Kidney (tissue), 22 donors: ENCODE measurements at places on chromosomes 6 and 20. TPM values are rescaled to one million over a fixed set of nuclear protein-coding genes. Genes with fewer than 3 reads are reported as not detected.

- no peak overlapping the region for H3K4me3 ChIP-seq
- H3K4me1 ChIP-seq = no peaks in the 10 kb centered on the region
- no peaks in the 10 kb centered on the region for H3K36me3 ChIP-seq
- H3K27me3 ChIP-seq = no peaks in the 10 kb centered on the region
- DNase-seq = no peak
- no peak overlapping the region for H3K27ac ChIP-seq
Measured at GRCh38 chr20:44026647-44027342, 112.1 kb downstream of the TOX2 start.

- no peak for DNase-seq
- no peaks in the 10 kb centered on the region for H3K36me3 ChIP-seq
- H3K27me3 ChIP-seq = no peaks in the 10 kb centered on the region
- H3K27ac ChIP-seq = no peak overlapping the region
- no peak overlapping the region for H3K4me3 ChIP-seq
Measured at GRCh38 chr20:35235881-35236280, 9.4 kb downstream of the MMP24 start.

- no peak overlapping the region for H3K27ac ChIP-seq
- no peaks in the 10 kb centered on the region for H3K36me3 ChIP-seq
- no peak for DNase-seq
- peaks cover 2% of the 10 kb centered on the region for H3K27me3 ChIP-seq
- no peaks in the 10 kb centered on the region for H3K4me1 ChIP-seq
Measured at GRCh38 chr6:28618898-28619555, 93.3 kb downstream of the GPX5 start.

- peak overlapping the region; percentile 55 for H3K27ac ChIP-seq
- no peaks in the 10 kb centered on the region for H3K36me3 ChIP-seq
- peaks cover 22% of the 10 kb centered on the region for H3K4me1 ChIP-seq
- peak overlapping the region; percentile 75 for H3K4me3 ChIP-seq
- no peak for DNase-seq
- no peaks in the 10 kb centered on the region for H3K27me3 ChIP-seq
Measured at GRCh38 chr6:142820338-142821051, 124.5 kb downstream of the HIVEP2 start.

DNA sequence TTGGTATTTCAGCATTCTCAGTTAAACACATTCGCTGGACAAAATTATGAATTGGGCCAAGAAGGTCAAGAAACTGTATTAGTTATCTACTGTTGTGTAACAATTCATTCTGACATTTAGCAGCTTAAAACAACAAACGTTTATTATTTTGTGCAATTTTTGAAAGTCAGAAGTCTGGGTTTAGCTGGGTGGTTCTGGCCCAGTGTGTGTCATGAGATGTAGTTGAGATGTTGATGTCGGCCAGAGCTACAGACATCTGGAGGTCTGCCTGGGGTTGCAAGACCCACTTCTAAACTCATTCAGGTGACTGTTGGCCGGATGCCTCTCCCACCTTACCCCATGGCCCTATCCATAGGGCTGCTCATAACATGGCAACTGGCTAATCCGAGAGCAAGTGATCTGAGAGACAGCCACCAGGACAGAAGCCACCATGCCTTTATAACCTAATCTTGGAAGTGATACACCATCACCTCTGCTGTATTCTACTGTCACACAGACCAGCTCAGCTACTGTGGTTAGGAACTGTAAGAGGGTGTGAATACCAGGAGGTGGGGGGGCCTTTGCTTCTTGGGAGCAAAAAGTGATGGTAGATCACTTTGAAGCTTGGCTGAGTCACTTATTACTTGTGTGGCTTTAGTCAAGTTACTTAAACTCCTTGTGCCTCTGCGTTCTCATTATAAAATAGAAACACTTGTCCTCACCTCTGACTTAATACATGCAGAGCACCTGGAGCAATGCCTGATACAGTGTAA lies 217.0 kb upstream of the MYLIP start:
- no peak overlapping the region for H3K4me3 ChIP-seq
- H3K4me1 ChIP-seq = no peaks in the 10 kb centered on the region
- DNase-seq = no peak
- H3K27me3 ChIP-seq = no peaks in the 10 kb centered on the region
- no peaks in the 10 kb centered on the region for H3K36me3 ChIP-seq
- H3K27ac ChIP-seq = no peak overlapping the region

DNA sequence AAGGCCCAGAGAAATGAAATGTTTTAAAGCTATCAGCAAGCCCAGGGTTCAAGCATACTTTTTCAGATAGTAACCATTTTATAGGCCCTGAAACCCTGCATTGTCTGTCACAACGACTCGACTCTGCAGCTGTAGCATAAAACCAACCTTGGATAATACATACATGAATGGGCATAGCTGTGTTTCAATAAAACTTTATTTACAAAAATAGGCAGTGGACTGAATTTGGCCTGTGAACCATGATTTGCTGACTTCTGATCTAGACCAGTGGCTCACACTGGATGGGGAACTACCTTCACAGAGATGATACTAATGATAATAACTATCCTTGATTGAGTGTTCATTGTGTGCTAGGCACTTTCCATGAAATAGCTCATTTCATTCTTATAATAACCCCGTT lies 97.3 kb upstream of the ZNFX1 start:
- no peaks in the 10 kb centered on the region for H3K4me1 ChIP-seq
- H3K27ac ChIP-seq = no peak overlapping the region

DNA sequence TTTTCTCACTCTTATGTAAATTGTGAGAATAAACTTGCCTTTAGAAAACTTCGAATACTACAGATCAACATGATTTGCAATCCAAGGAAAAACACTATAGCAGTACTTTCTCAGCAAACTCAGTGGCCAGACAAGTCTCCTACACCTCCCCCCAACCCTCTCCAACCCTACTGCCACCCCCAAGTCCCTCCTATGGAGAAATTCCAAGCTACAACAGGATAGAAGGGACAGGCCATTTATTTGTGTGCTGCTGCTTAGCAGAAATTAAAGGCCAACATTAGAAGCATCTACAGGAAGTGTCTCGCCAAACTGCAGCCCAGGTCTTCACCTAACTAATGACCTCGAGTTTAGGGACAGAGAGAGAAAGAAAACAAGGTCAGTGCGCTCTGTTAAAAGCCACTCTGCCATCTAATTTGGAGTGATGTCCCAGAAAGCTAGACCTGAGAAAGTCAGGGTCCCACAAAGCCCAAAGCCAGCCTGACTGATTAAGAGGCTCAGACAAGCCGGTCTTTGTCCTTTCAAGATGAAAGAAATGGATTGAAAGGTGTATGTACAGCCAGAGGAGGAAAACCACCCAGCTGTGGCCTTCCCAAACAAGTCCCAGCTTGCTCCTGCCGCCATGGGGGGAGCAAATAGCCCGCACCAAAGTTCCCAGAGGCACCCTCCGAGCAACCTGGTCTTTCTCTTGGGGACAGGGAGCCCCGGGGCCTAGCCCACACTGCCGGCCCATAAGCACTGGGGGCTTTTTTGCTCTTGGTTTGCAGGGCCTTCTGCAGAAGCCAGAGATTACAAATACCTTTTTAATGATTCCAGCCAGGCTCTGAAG lies 3.4 kb downstream of the BMP7 start:
- H3K4me1 ChIP-seq = no peaks in the 10 kb centered on the region
- H3K27ac ChIP-seq = no peak overlapping the region
- no peak for DNase-seq
- H3K36me3 ChIP-seq = no peaks in the 10 kb centered on the region
- no peaks in the 10 kb centered on the region for H3K27me3 ChIP-seq

Gene COL11A2
- total RNA-seq = 0.85 TPM
